HEK293T (cell line): ENCODE measurements at places on chromosomes 16 and 17.
A peak's percentile ranks its signal among the peaks of the same experiment; 100 is the strongest.

GRCh38 chr16:9780831-9781230, 401.4 kb downstream of the GRIN2A start:
- DNase-seq: no peak

DNA sequence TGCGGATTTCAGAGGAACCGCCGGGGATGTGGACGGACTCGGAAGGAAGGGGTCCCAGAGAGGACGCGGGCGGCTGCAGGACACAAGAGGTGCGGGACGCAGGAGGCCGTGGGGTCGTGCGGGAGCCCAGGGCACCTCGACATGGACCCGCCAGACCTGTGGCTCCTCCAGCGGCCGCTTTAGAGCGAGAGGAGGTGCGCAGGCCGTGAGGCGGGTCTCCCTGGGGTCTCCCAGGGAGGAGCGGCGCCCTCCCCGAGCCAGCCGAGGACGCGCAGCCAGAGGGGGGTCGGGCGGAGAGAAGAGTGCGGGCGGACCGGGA, 6.8 kb upstream of the FLYWCH1 start:
- no peak for DNase-seq

DNA sequence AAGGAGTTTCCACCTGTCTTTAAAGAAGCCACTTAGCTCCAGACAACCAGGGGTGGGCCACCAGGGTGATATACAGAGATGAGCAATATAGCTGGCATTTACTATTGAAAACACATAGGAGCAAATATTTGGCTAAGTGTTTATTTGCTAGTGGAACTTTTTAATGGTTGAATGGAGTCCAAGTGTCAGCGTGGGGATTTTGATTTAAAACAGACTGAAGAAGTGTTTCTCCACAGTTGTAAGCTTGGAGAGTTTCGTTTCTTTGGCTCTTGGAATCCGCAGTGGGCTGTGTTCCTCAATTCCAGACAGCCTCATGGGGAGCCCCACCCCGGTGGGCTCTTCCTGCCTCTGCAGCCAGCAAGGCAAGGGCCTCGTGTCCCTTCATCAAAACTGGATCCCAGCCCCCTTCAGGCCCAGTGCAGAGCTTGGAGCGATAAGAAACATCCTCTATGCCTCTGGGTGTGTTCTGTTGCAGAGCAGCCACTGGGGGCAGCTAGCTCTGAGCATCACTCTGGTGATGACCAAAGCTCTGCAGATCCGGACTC, 36.1 kb downstream of the NOG start:
- DNase-seq: peak; percentile 71

DNA sequence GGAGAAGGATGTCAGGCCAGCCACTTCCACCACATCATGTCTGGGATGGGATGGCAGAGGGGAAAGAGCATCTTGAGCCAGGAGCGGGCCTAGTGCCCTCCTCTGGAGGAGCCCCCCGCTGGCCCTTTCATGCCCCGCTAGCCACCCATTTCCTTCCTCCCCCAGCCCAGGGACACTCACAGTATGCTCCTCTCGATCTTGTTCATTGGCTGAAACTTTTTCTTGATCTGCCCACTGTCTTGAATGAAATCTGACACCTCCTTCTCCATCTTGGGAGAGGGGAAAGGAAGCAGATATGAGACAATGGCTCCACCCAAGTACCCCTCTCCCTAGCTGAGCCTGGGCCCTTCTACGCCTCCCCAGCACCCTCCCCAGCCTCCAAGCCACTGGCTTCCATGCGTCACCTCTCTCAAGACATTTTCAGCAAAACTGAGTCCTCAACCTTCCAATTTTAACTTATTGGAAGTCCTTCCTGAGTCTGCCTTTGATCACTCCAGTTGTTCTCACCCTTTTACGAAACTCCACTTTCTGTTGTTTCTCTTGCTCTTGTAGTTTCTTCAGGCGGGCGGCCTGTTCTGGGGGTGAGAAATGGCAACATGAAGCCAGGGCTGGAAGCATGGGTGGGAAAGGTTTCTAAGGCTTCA, 7.2 kb downstream of the SPAG7 start:
- DNase-seq: no peak

DNA sequence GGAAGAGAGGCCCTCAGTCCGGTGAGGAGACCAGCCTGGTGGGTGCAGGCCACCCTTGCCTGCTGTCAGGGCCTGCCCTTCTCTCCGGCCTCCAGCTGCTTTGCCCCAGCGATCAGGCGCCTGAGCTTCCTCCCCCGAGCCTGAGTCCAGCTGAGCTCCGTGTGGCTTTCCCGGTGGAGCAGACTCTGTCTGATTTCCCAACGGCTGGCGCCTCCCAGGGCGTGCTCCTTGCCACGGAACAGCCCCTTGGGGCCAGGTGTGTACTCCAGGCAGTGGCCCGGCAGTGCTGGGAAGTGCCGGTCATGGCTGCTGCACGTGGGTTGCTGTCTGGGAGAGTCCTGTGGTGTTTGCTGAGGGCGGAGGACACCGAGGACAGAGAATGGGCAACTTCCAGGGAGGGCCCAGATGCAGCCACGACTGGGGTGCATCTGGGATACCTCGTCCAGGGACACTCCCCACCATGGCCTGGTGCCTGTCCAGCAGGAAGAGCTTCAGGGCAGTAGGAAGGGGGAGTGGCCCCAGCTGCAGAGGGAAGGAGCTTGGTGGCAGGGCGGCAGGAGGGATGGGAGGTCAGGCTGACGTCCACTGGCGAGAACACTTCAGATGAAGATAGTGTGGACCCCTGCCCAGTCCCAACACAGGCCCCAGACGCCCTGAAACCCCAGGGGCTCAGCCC, 22.5 kb downstream of the METRNL start:
- no peak for DNase-seq

DNA sequence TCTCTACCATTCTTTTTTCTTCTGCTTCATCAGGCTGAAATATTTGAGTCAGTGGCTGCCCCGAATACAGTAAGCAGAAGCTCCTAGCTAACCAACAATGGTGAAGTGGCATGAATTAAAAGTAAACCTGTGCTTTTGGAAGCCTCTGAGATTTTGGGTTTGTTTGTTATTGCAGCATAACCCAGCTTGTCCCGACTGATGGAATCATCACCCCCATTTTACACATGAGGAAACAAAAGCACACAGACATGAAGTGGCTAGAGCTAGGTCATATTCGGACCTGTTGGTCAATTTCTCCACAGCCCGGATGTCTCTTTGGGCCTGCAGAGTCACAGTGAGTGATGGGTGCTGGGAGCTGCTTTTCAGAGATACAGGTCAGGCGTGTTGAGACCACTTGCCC, 39.4 kb downstream of the IRX5 start:
- DNase-seq: no peak

GRCh38 chr17:63440127-63440769, 5.9 kb downstream of the CYB561 start:
- DNase-seq: no peak

GRCh38 chr16:11020792-11021551, 76.6 kb downstream of the CLEC16A start:
- DNase-seq: no peak
